Activated T-cell treated with anti-CD3 and anti-CD28 coated beads, Interleukin-2, amount 50 U/mL, for 72 hours (primary cell): ENCODE measurements at places on chromosomes 16 and 17.

GRCh38 chr16:60636117-60636516 is 1400.1 kb downstream of the CDH8 start:
- no peak for DNase-seq

GRCh38 chr16:85662976-85663830 is 25.6 kb downstream of the GINS2 start:
- no peak for DNase-seq

- peak; percentile 52 for DNase-seq
Measured at GRCh38 chr16:11175787-11176341, 80.1 kb downstream of the SOCS1 start.

GRCh38 chr16:64397042-64397441 is 724.8 kb downstream of the CDH11 start:
- DNase-seq = no peak

DNA sequence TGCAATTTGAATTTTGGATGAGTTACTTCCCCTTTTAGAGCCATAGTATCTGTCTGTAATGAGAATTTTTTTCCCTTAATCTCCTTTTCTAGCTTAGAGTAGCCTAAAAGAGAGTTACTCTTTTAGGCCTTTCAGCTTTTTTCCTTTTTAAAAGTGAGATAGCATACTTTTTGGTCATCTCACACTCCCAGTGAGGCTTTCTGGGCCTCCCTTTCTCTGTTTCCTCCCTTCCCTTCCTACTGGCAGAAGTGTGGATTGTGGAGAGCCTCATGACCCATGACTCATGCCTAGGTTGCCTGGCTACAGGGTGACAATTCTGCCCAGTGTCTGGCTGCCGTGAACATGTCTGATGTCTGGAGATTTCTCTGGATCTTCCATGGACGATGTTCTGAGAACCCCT is 15.2 kb downstream of the KRT23 start:
- no peak for DNase-seq

- DNase-seq = peak; percentile 14
Measured at GRCh38 chr16:24035127-24035842, 199.5 kb downstream of the PRKCB start.

DNA sequence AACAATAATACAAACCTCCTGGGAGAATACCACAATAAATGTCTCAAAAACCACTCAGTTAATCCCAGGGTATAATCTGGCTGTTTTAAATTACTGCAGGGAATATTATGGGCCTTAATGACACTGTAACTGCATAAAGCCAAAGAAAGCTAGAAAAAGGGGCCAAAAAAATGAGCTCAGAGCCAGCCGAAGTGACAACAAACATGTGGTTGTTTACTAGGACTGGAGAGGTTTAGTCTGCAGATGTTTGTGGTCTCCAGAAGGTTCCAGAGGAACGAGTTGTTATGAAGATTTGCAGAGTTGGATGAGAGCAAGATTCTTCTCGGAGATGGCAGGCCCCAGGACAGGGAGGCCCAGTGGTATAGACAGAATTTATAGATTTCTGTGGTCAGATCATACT is 97.1 kb upstream of the AKTIP start:
- no peak for DNase-seq

DNA sequence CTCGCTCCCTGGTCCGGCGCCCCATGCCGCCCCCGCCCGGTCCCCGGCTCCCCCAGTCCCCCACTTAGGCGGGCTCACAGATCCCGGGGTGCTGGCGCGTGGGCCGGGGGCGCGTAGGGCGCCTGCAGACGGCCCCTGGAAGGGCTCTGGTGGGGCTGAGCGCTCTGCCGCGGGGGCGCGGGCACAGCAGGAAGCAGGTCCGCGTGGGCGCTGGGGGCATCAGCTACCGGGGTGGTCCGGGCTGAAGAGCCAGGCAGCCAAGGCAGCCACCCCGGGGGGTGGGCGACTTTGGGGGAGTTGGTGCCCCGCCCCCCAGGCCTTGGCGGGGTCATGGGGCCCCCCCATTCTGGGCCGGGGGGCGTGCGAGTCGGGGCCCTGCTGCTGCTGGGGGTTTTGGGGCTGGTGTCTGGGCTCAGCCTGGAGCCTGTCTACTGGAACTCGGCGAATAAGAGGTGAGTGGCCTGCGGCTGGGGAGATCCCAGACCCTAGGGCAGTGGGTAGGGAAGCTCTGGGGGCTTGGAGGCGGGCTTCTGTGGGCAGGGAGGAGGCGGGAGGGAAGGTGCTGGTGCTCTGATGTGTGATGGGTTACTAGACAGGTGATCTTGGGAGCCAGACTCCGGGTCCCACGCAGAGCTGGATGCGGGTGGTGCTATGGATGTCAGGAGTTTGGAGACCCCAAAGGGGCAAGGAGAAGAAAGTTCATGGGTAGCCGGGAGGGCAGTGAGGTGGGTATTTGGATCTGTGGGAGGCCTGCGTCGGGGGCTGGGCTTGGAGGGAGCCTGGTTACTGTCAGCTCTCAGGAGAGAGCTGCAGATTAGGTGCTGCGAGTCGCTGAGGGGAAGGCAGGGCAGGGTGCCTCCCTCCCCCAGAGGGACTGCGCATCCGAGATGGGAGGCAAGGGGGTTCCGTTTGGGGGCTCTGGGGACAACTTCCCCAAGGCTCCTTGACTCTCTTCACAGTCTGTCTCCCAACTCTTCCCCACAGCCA is 560 bp downstream of the EFNB3 start:
- DNase-seq = no peak

DNA sequence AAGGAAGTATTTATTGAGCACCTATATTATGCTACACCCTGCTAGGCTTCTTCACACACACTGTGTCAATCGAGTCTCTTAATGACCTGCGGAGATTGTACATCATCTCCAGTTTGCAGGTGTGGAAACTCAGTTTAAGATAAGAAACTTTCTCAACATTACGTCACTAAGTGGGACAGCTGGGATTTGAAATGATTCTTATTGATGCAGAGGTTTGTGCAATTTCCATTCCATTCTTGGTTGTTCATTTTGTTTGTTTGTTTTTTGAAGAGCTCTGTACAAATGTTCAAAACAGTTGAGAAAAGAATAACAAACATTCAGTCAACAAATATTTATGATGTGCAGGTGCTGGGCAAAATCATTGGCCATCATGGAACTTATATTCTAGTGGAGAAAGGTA is 84.8 kb downstream of the MAP2K6 start:
- no peak for DNase-seq

DNA sequence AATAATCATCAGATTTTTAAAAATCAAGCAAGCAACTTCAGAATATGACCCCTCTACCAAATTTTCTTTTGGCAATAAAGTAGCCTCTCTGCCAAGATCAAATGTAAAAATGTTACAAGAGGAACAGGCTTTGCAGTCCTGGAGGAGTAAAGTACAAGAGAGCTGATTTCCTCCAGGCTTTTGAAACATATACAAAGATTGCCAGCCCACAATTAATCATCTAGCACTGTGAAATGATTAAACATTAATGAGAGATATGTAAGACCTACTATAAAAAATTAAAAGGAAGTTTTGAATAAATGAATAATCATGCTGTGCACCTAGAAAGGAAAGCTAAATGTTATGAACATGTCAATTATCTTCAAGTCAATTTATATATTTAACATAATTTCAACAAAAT is 26.3 kb downstream of the TXNDC11 start:
- no peak for DNase-seq

GRCh38 chr17:73201215-73202069 is 8.6 kb downstream of the COG1 start:
- DNase-seq = no peak

DNA sequence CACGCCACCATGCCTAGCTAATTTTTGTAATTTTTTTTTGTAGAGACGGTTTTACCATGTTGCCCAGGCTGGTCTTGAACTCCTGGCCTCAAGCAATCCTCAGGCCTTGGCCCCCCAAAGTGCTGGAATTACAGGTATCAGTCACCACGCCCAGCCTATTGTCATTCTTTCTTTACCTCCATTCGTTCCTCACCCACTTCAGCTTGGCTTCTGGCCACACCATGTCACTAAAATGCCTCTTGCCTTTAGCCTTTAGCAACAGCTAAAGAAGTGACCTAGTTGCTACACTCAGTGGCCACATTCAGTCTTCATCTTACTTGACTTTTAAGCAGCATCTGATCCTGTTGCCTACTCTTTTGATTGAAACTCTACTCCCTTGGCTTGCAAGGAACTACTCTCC is 3.6 kb upstream of the LRRC75A start:
- no peak for DNase-seq

DNA sequence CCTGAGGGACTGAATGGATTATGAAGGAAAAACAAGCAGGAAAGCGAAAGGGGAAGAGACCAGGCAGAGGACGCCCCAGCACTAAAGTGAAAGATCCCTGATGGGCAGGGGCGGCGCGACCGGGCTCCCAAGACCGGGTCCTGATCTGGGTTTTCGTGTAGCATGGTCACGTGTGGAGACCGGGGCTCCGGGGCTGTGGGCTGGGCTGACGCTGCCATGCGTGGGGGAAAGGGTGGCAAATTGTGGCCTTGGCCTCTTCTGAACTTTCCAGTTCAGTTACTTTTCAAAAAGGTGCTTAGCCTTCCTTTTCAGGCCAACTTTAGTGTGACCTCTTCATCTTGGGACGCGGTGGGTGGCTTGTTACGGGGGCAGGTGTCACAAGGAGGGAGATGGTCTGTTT is 57.5 kb downstream of the METRNL start:
- DNase-seq = no peak
